ENCODE measurements at places on chromosomes 3 and 15.
A peak's percentile ranks its signal among the peaks of the same experiment; 100 is the strongest.

DNA sequence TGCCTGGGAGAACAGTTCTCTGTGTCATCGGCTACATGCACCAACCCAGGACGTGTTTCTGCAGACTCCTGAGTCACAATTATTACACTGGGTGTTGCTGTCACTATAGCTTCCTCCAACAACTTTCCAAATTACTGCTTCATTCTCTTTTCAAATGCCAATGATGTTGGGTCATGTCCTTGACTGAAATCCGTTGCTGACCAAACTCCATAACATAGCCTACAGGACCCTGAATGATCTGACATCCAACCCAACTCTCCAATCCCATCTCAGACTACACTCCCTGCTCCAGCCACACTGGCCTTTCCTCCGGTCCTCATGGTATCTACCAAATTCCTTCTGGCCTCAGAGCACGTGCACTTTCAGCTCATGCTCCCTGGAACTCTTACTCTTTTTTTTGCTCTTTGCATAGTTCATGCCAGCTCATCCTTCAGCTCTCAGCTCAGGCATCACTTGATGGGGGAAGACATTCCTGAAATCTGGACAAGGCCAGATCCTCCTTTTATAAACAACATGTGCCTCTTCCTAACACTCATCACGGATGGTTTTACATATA is 108.8 kb upstream of the PTPRG start:
- DNase-seq, result no peak

DNA sequence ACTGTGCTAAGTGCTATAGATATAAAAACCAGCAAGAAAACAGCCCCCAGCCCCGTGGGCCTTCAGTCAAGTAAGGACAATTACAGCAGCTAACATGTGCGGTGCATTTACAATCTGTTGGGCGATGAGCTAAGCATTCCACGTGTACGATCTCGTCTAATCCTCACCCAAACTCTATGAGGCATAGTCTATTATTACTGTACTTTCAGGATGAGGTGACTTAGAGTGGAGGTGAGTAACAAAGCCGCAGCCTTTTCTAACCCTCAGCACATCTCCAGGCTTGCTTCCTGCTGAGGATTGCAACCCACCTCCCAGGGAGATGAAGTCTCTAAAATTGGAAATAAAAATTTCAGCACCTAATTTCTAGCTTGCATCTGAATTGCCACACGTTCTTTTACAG is 53.2 kb upstream of the MCF2L2 start:
- no peak for DNase-seq

- DNase-seq, result no peak
These were observed at the start of gene CCDC9B for GRCh38 chr15:40340740-40341400. Gene CCDC9B, minus strand, starts transcription at chr15:40340939. Its CDS starts 120 bp downstream, at chr15:40340819.

GRCh38 chr3:111588527-111588926 is 6.6 kb downstream of the ZBED2 start:
- DNase-seq, result no peak

DNA sequence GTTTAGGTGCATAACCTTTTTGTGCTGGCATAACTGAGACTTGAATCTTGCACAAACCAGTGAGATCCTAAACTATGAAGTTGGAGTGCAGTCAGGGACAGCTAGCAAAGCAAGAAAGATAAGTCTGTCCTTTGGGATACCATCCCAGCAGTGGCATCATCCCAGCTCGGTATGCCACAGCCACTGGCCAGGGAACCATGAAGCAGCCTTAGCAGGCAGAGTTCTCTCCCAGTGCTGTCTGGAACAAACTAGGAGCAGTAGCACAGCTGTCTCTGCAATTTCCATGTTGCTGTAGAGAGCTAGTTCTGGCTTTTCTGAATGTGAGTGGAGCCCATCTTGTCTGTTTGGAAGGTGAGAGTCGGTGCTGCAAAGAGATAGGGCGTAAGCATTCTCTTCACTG is 130.3 kb downstream of the DTWD1 start:
- no peak for DNase-seq

- DNase-seq, result no peak
These were observed 57.4 kb downstream of the ETFA start for GRCh38 chr15:76253691-76254473.

DNA sequence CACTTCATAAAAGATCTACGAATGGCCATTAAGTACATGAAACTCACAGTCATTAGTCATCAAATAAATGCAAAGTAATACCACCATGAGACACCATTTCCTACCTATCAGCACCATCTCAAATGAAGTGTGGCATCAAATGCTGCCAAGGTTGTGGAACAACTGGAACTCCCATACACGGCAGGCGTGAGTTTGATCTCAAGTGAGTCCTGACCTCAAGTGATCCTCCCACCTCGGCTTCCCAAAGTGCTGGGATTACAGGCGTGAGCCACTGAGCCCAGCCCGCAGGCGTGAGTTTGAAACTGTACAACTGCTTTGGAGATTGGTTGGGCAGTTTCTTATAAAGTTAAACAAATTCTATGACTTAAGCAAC is 28.8 kb upstream of the HDAC11 start:
- DNase-seq, result peak; percentile 5

DNA sequence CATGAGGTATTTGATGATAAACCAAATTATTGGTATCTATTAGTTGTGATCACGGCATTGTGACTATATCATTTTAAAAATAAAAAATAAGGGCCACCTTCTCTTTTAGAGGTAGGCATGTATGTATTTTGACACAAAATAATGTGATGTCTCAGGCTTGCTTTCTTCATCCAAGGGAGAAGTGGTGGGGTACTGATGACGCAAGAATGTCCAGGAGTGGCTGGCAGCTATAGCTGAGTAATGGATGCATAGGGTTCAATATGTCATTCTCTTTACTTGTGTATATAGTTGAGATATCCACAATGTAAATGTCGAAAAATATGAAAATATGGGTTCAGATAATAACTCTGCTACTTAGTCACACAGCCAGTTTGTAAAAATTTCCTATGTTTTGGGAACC is 46.8 kb upstream of the NSMCE3 start:
- DNase-seq, result no peak

DNA sequence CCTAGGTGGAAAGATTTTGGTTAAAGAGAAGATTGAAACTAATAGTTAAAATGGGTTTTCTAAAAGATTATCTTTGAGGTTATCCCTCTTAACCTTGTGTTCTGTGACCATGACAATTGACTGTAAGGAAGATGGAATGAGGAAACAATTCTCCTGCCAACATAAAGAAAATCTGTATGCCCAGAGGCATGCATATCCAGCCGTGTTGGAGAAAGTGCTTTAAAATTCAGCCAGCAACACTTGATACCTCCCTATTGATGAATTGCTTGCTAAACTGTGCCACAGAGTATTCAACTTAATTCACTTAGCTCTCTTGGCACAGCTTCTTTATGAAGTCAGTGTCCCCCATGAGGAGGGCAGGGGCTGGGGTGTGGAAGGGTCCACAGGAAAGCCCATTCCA is 203.5 kb downstream of the UBE2E2 start:
- DNase-seq, result no peak

- DNase-seq, result no peak
These were observed 950 bp upstream of the CNTN4 start for GRCh38 chr3:2097641-2098191.

DNA sequence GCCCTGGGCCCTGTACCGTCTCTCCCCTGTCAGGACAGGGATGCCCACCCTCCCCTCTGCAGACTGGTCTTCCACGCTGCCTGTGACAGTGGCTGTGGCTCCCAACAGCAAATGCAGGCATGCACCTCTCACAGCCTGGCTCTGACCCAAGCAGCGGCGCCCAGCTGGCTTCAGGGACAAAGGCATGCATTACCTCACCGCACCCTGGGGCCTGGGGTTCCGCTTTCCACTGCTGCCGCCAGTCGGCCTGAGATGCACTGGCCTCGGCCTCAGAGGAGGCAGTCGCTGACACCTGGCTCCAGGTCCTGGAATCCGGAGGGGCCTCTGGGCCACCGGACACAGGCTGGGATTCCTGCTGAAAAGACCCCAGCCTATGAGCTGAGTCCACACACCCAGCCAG is 70.3 kb downstream of the SCN5A start:
- DNase-seq, result no peak

GRCh38 chr3:4151859-4152258 is 151.3 kb upstream of the SETMAR start:
- DNase-seq, result no peak

DNA sequence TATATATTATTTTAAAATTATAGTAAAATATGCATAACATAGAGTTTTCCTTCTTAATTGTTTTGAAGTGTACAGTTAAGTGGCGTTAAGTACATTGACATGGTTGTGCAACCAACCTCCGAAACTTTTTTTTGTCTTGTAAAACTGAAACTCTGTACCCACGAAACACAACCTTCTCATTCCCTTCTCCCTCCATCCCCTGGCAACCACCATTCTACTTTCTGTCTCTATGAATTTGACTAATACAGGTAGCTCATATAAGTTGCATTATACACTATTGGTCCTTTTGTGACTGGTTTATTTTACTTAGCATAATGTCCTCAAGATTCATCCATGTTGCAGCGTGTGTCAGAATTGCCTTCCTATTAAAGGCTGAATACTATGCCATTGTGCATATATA is 179.4 kb downstream of the SATB1 start:
- DNase-seq, result no peak

DNA sequence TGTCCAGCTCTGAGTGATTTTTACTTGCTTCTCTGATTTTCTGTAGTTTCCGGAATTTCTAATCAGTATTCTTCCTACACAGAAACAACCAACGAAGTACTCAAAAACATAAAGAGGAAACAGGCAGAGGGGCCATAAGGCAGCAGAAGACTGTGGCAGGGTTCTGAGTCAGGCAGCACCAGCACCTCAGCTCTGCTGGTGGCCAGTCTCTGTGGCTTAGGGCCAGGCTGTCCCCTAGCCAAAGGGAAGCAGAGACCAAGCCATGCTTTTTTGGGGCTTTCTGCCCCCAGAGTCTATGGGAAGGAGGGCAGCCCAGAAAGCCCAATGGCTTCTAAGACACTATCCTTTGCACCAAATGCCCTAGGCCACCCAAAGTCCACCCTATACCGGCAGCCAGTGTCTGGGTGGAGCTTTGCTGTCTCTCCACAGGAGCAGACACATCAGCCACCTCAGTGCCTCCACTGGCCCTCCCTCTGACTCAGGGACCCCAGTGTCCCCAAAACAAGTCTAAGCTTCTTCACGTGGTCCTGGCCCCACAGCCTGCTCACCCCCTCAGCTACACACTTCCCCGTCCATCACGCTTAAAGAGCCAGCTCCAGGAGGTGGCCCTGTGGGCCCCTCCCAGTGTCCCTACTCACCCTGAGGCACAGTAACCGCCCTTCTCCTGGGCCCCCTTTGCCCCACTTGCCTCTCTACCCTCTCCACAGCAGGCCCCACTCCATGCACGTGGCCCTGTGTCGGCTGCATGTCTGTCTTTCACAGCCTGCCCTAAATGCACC is 46.2 kb downstream of the CCDC12 start:
- no peak for DNase-seq

DNA sequence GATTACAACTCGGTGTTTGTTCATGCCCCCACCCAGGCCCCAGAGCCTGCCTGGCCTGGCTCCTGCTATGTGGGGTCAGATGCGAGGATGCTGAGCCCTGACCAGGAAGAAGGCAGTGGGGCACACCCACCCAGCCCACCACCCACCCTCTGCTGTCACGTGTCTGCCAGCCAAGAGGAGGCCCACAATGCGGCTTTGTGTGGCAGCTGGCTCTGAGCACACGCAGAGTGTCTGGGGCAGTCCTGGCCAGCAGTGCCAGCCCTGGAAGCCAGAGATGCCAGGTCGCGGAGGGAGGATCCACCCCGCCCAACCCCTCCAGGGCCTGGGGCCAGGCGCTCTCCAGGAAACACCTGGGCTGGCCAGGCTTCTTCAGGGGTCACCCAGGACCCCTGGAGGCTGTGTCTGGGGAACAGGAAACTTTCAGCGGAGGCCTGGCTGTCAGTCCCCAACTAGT is 26.4 kb upstream of the KLF13 start:
- no peak for DNase-seq

DNA sequence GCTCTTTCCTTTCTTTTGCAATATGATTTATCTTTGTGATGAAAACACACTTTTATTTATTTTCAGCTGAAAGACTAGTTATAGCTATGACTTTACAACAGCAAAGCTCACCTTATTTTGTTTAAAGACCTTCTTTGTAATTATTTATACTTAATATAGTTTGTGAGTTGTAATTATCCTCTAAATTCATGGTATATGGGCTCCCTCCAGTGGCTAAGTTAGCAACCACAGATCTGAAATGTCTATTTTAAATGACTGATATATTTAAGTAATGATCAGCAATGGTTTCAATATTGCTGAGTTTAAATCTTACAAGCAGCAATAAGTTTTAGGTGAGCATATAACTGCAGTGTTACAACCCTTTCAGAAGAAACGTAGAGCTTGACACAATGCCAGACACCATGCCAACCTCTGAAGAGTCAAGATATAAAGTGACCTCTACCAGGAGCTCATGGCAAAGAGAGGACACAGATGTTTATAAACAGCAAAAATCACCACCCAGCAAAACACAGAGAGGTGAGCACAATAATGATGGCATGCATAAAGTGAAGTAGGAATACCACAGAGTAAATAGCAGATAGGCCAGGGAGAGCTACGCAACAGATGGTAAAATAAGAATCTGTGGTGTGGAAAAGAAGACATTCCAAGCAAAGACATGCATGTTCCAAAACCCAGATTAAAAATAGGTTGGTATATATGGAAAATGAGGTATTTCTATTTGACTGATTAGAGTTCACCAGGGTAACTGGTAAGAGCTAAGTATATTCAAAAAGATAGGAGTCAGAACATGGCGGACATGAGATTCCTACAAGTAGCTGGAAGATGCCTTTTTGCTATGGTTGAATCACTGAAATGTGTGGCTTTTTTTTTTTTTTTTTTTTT is 143.7 kb upstream of the ZNF385D start:
- no peak for DNase-seq

DNA sequence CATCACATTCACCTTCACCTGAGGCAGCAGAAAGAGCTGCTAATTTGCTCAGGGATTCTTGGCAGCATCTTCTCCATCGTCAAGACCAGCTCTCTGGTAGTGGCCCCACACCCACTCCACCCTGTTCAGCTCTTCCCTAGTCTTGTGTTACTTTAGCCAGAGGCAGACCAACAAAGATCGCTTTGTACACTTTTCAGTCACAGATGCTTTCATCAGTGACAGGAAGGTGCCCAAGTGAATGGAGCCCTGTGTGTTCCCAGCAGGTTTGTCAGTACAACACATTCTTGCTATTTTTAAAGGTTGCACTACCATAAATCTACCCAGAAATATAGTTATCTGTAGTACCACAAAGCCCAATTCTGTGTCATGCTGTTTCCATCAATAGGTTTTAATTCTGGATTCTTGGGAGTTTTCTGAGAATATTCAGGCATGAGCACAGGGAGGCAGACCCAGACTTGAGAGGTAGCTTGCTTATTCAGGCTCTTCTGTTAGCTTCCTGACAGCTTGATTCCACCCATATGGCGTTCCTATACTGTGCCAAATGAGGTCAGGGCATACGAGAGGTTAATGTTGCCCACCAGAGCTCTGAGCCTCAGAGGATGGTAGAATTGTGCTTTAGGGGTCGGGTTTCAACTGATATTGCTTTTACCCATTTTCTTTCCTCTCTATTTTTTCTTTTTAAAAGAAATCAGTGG is 109.8 kb upstream of the MANF start:
- DNase-seq, result no peak

DNA sequence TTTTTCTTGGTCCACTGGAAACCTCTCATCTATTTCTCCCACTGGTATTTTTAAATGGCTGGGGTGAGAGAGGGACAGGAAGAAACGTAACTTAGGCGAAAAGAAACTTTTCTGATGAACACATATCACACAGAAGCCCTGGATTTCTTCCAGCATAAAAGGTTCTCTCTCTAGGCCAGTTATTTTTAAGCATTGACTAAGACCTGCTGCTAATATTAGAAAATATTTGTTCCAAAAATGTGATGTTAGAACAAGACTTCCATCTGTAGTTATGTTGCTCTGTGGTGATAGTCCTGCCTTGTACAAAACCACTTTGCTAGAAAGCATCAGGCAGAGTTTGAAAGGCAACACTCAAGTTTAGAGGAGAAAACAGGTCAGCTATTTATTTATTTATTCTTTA is 537.7 kb downstream of the MCTP2 start:
- DNase-seq, result no peak

All from stimulated activated CD4-positive, alpha-beta T cell treated with anti-CD3 and anti-CD28 coated beads, Interleukin-12 subunit alpha, Interleukin-12 subunit beta, amount 100 ng/mL, for 24 hours (primary cell).